Anterior cingulate cortex (tissue), 58 donors: ENCODE measurements at places on chromosomes 2 and 18.

- DNase-seq = no peak
Measured at GRCh38 chr18:3014503-3015203, 1.7 kb upstream of the LPIN2 start.

GRCh38 chr2:162212366-162212765, 30.9 kb downstream of the FAP start:
- no peak for DNase-seq

DNA sequence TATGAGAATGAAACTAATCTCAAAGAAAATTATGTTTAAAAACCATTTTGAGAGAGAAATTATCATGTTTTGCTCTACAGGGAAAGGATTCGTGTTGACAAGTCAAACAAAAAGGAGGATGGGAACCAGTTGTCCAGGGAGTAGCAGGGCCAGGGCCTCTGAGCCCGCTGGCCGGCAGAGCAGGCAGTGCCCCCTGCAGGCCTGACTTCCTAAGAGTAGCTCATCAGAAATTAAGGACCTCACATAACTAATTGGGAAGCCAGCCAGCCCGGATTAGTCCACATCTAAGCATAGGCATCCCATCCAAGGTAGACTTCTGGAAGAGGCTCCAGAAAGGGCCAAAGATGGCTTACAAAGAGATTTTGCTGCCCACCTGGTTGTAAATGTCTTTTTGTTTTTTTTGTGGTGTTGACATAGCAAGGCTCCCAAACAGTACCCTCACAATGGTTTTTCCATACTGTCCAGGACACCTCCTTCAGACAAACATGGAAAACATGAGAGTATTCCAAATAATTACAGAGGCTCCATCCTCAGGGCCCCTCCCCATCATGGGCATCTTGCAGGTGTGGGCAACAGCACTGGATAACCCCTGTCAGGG, 241.2 kb upstream of the TANK start:
- no peak for DNase-seq

DNA sequence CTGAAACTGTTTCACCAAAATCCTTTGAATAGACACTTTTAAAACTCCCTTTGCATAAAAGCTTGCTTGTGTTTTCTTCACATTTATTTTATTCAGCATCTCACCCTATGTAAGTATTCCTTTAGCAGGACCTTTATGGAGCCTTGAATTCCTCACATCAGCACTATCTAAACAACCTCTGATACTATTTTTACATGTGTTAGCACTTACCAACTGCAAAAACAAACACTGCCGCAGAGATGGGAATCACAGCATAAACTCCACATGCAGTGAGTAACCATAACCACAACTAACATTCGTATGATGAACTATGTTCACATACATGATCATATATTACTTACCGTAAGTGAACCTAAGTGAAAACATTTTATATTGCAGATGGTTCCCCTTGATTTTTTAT, 15.4 kb downstream of the FBXO15 start:
- DNase-seq = no peak

- no peak for DNase-seq
Measured at GRCh38 chr2:109380502-109381326, 233.1 kb downstream of the SEPTIN10 start.

DNA sequence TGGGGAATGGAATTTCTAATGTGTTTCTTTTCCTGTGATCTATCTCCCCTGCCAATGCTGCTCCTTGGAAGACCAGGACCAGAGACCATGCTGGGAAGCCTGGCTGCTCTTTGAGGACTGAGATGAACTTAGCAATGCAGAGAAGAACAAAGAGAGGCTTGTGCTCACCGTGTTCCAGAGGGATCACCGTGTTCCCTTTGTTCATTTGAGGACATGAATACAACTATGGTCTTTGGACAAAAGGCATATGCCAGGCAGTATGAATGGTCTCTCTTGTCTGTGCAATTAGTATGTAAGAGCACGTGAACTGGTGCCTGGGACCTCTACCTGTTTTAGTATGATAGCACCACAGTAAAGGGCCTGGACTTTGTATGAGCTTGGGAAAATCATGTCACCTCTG, 139.9 kb downstream of the TDRD15 start:
- peak; percentile 70 for DNase-seq

DNA sequence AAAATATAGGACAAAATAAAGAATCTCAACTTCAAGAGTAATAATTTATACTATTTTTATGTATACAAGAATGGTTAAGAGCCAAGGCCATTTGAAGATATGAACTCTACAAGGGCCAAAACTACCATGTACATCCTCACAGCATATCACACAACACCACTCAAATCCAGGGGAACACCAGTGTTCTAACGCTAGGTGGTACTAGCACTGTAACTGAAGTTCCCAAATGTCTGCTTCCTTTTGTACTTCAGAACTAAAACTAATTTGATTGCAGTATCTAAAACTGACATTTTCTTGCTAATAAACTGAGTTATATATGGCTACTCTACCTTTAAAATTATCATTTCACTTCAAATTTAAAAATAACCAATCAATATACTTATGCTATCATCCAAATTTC, 47.0 kb downstream of the REV1 start:
- no peak for DNase-seq

DNA sequence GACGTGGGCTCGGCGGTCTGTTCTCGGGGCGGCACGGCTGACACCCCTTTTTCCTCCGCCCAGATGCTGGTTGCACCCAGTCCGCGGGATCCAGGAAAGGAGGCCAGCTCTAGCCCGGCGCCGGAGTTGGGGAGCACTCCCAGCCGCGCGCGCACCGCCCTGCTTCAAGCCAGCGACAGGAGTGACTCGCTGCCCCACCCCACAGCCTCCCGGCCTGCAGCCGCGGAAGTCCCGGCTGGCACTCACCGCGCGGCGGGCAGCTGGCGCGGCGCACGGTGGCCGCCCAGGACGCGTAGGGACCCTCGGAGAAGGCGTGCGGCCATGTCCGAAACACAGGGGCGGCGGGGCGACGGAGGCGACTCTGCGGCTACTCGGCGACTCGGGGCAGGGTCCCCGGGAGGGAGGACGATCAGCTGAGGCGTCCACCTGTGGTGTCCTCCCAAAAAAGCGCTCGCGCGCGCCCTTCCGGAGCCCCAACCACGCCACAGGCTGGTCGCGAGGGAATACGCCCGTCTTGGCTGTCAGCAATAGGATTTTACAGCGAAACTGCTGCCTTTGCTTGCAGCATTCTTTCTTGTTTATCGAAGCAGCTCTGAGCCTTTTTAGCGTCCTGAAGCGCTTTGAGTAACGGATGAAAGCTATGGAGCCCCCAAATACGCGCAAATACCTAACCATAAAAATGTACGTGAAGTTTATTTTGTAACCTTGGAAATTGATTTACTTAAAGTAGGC, at the start of gene ACADL:
TSS of gene ACADL (minus strand) at position 507 of the 732 bp plus-strand sequence. CDS start at position 323, 184 bp downstream.
- DNase-seq = peak; percentile 1

- no peak for DNase-seq
Measured at GRCh38 chr2:112024896-112025491, 30.1 kb upstream of the TMEM87B start.

GRCh38 chr18:51765606-51766360, 568.3 kb upstream of the MEX3C start:
- DNase-seq = no peak

DNA sequence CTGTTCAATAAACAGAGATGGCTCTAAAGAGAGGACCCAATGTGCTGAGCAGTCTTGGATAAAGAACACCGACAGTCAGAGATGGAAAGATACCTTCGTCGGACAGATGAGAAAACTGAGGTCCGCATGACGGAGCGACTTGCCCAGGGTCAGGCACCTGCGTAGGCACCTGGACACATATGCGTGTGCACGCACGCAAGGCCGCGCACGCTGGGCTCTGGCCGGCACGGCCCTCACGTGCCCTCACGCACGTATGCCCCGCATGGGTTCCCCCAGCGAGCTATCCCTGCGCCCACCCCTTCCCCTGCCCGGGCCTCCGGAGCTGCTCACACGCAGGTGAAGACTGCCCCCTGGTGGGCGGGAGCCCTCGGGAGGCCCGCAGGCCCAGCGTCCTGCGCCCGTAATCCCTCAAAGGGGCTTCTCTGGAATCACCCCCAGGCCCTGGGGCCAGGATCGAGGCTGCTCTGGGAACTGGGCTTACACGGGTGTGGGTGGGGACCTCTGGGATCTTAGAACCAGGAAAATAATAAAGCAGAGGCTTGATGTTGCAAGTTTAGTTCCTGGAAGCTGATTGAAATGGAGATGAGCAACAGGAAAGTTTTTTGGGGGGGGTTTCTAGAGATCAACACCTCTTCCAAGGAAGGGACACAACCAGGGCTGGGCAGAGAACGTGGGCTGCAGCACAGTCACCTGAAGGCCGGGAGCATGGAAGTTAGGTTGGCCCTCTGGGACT, 246.3 kb downstream of the TNS1 start:
- DNase-seq = peak; percentile 55

DNA sequence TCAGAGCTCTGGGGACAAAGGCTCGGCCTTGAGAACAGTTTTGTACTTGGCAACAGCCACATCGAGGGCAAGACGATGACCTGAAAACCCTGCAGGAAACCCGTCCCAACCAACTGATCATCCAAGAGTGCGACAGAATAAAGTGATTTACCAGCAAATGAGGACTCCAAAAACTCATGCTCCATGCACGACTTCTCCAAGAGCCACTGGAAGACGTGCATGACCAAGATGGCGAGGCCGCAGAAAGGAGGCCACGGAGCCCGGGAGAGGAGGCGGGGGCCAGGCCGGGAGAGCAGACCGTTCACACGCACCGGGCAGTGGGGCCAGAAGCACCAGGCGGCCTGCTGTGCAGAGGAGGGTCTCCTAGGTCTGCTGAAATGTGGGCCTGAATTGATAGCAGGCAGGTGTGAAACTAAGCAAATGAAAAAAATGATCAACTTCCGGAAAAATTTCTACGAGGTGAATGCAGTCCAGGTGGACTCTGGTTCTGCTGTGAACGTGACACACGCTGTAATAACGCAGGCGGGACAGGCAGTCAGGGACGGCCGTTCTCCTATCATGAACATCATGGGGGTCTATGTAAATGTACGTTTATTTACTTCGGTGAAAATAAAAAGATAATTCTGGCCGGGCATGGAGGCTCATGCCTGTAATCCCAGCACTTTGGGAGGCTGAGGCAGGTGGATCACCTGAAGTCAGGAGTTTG, 252.2 kb downstream of the HDAC4 start:
- no peak for DNase-seq

DNA sequence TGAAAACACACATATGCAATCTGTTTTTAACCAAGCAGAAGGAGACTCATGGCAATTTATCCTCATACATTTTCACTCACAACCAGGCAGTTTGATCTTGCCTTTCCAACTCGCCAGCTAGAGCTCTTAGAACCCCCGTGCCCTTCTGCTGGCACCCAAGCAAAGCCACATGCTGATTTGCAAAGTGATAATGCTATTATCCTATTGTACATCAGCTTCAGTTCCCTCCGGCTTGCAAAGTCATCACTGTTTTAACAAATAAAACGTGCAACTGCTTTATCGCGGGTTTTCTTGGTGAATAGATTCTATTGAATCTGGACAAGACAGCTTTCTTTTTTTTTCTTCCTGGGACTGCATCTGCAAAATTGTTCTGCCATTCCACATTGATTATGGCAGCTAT, 314.6 kb downstream of the LNPK start:
- DNase-seq = no peak

- peak; percentile 68 for DNase-seq
Measured at GRCh38 chr2:55282110-55282917, 13.3 kb upstream of the MTIF2 start.

- DNase-seq = no peak
Measured at GRCh38 chr18:58048081-58048642, 4.1 kb downstream of the NEDD4L start.

DNA sequence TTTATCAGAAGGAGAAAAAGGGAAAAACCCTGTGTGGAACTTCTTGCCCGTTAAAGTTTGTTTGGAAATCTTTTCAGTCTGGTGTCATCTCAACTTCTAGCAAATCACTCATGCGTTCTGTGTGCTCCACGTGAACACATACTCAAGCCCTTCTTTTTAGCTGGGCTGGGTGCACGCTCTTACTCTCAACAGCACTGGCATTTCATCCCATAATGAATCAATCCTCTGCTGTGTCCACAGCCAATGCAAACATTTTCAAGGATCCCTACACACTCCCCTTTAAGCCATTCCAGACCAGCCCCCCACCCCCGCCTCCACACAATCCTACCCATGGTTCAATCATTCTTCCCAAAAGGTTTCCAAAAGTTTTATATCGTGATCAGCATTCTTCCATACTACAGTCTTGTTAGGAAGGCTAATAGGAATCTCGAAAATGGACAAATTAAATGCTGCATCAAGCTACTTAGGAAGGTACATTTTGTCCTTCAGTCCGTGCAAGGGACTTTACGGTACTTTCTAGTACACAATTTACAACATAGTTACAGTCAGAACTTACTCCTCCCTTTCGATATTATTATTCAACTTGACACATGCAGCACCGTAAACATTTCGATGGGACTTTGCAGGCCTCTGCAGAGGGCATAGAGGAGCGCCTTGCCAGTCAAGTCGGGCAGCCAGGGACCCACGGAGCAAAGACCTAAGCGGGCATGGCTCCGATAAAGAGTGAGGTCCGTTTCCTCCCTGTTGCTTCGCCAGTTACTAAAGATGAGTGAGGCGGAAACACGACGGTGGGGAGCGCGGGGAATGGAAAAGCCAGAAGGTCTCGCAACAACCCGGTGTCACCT, 1.4 kb downstream of the PTGR3 start:
- no peak for DNase-seq

- DNase-seq = no peak
Measured at GRCh38 chr2:159817283-159817682, 19.3 kb upstream of the CD302 start.
